ENCODE measurements at places on chromosomes 3 and 15.
A peak's percentile ranks its signal among the peaks of the same experiment; 100 is the strongest.

DNA sequence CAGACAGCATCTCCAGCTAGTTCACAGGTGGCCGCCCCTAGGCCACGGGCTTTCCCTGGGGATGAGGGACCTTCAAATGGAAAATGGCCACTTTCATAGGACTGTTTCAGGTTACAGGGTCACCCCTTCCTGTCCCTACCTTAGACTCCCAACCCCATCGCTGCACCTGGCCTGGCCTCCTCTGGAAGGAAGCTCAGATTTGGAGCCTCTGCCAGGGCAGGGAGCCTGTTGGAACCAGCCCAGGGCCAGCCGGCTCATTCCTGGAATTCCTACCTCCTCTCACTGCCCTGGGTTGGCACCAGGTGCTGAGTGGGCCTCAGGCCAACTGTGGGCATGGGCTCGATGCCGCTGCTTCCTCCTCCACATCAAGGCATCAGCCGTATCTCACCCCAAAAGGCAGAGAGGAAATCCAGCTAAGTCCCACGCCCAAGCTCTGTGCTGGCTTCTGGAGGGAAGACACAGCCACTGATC, 42.2 kb downstream of the KLHL25 start:
- no peak for DNase-seq

- no peak for DNase-seq
Measured at GRCh38 chr3:189949580-189949979, 171.1 kb downstream of the P3H2 start.

- DNase-seq, result no peak
Measured at GRCh38 chr3:60756241-60757030, 494.8 kb downstream of the FHIT start.

DNA sequence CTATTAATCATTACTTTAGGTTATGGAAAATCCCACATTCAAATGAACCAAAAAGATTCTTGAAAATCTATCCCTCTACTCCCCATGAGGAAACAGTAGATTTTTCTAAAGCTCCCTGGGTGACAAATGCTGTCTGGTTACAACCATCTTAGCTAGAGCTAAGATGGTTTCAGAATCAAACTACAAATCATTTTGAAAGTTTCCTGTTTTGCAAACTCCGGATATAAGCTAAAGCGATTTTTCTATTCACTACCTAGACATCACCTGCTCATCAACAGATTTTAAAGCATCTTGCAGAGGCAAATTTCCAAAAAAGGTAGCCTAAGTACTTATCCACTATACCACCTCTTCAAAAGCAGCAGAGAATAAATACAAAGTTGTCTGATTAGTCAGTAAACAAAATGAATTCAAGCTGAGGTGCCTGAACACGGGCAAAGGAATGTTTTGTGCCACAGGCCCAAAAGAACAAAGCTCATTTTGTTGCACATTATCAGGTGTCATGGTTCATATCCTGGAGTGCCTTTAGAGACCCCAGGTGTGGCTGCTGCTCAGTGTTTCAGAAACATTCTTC, 204.9 kb downstream of the TNIK start:
- DNase-seq, result no peak

- peak; percentile 4 for DNase-seq
Measured at GRCh38 chr3:74351213-74351612, 263.2 kb downstream of the CNTN3 start.

DNA sequence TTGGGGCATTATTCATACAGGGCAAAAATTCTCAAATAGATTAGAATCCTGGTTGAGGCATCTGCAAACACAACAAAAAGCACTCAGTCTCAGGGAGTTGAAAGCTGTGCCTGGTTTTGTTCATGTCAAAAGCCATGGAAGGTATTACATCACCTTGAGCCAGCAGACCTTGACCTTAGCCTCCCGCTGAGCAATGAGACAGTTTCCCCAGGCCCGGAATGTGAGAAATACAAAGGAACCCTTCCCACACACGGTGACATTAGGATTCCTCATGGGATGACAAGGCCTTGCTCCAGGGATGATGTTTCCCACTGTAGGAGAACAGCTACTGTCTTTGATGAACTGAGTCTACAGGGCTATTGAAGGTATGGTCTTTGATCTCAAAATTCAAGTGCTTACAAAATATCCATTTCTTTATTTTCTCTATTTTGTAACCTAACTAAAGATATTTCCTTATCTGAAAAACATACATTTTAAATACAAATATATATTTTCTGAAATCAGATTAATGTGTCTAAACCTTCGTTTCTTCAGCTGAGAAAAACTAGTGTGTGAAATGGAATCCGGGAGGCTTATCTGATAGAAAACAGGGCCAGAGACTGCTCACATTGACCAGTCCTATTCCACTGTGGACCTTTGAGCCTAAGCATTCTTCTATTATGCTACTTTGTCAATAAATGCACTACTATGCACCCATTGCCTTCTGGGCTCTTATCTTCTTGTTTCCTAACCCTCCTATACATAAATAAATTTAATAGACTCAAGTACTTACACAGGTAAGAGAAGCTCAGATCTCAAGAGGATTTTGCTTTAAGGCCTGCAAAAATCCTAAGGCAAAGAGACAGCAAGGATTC, 298.2 kb downstream of the KBTBD8 start:
- no peak for DNase-seq

DNA sequence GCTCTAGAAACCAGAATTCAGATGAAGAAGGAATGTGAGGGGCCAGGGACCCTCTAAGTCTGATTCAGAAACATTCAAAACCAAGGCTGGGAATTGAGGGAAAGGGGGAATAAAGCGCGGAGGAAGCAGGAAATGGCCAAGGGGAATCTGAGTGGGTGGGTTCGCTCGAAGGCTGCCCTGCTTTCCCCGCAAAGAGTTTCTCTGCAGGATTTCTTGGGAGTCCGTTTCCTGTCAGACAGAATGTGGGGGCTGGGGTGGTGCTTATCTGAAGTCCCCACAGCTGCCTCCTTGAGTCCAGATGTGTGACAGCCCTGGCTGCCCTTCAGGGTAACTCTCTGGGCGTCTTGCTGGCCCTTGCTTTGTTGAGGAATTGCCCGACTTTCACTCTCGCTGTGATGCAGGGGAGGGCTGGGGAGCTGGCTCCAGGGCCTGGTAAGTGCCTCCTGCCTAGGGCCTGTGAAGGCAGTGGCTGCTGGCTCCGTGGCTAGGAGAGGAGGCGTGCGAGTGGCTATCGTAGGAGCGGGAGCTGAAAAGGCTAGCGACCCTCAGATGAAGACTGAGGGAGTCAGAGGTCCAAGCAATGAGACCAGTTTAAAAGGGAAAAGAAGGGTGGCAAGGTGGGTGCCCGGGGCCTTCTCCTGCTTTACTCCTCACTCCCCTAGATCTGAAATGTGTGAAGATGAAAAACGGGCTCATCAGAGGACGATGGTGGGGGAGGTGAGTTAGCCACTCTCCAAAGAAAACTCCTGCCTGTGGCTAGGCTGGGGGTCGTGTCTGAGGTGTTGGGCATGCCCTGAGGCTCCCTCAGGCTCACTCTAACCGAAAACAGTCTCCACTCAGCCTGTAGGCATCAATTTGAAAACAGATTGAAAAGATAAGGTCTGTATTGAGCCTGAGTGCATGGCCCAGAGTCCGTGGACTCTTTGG, 143.9 kb upstream of the UMPS start:
- no peak for DNase-seq

DNA sequence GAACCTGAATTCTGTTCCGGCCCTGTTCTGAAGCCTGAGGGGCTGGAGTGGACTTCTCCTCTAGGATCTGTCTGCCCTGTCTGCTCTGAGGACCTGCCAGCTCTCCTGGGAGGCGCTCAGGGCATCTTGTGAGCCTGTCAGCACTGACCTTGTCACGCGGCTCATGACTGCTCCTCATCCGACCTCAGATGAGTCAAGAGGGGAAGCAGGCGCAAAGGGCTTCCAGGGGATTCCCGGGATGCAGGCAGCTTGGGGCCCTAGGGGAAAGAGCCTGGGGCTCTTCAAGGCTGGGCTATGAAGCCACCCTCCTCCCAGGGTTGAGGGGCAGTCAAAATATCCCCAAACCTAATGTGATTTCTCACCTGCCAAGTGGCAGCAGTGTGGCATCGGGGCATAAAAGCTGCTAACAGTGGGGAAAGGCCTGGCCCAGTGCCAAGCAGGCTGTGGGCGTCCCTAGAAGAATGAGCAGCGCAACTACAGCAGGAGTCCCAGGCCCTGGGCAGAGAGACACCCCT, 27.6 kb upstream of the ANKDD1A start:
- peak; percentile 91 for DNase-seq

- peak; percentile 49 for DNase-seq
Measured at GRCh38 chr3:196969134-196969659, 564 bp upstream of the PIGZ start.
